H9 (cell line): ENCODE measurements at places on chromosomes 12 and 14.

DNA sequence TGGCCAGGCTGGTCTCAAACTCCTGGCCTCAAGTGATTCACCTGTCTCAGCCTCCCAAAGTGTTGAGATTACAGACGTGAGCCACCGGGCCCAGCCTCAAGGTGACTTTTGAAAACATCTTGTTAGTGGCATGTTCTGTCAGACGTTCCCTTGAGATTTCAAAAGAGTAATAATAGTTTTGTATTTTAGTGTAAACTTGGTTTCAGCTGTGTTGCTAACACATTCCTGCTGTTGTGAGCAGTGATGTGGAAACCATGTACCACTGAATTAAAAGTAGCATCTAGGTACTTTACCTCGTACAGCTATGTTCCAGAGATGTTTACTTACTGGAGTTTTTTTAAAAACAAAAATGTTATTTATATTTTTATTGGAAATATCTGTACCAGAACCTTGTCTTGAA is 111.3 kb downstream of the AEBP2 start:
- DNase-seq, result no peak

DNA sequence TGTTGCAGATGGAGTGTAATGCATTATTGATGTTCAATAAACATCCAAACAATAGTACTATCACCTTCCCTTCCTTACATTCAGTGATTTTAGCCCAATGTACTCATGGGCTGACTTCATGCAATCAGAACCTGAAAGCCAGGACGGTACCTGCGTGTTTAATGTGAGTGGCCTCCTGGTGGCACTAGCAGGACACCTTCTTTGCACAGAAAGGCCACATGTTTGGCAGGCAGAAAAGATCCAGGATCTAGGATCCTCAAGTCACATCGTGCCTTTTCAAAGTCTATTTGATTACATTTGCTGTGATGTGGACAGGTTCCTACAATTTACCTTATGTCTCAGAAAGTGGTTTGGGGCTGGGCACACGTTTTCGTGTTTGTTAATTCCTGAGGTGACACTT is 82.9 kb downstream of the NEDD1 start:
- DNase-seq, result peak; percentile 68

DNA sequence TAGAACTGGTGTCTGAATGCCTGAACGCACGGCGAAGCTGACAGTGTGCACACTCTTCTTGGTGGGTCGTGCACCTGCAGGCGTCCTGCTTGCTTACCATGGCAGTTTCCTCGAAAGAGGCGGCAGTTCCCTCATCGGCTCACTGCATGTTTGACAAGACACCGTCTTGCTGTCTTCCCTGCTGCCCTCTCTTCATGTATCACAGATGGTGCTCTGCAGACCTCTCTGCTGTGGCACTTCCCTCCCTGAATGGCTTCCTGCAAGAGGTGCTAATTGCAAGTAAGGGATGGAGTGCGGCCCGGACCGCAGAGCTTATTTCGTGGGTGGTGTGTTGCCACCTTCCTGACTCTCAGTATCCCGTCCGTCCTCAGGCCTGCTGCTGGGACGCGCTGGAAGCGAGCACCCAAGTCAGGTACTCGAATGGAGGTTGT is 156.7 kb upstream of the RTL1 start:
- no peak for DNase-seq

DNA sequence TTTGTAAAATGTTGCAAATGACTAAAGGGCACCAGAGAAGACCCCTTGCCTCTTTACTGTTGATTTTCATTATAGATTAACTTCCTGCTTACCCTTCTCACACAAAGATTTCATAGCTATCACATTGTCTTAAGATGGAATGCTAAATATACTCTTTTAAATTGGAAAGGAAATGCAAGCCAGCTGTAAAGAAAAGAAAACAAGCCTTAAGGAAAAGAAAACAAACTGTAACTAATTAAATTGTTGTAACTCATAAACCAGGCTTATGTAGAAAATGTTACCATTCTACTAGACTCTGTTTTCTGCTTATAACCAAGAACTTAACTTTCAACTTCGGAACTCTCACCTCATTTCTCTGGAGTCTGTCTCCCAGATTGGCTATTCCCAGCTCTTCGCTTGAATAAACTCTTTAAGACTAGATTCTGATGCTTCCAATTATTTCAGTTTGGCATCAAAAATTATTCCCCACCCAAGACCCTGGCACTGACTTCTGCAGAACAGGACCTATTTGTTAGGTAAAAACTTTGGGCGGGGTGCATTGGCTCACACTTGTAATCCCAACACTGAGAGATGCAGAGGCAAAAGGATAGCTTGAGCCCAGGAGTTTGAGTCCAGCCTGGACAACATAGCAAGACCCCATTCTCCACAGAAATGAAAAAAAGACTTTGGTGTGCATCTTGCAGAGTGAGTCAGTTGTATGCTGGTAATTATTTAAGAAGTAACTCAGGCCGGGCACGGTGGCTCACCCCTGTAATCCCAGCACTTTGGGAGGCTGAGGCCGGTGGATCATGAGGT is 36.6 kb upstream of the CIT start:
- DNase-seq, result no peak

DNA sequence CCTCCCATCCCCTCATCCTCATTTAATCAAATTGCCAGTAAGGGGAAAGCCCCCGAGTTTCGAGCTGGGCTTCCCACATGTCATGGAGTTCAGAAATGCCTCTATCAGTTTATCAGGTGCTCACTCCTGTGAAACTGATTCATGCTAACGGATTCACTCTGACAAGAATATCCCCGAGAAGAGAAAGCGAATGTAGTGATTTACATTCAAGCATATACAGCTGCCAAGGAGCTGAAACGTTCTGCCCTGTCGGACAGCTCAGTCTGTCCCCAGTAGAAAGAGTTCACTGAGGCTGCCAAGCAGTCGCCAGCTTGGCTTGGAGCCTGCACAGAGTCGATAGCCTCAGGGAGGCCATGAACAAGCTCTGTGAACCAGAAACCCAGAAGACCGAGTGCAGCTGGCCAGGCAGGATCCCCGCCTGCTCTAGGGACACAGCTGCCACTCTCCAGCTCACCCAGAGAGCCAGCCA is 88.4 kb downstream of the TMCC3 start:
- no peak for DNase-seq

DNA sequence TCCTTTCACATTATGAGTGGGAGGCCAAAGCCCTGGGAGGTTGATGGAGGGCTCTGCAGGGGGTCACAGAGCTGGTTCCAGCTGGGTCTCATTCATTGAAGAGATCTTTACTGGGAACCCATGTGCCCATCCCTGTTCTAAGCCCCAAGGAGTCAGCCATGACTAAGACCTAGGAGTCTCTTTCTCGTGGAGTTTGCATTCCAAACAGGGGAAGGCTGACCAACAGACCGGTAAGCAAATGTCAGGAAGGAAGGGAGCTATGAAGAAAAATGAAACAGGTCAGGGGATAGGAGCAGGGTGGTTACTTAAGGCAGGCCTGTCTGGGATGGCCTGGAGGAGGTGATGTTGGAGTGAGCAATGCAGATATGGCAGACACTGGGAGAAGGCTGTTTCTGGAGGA is 31.5 kb downstream of the SYNDIG1L start:
- DNase-seq, result no peak

DNA sequence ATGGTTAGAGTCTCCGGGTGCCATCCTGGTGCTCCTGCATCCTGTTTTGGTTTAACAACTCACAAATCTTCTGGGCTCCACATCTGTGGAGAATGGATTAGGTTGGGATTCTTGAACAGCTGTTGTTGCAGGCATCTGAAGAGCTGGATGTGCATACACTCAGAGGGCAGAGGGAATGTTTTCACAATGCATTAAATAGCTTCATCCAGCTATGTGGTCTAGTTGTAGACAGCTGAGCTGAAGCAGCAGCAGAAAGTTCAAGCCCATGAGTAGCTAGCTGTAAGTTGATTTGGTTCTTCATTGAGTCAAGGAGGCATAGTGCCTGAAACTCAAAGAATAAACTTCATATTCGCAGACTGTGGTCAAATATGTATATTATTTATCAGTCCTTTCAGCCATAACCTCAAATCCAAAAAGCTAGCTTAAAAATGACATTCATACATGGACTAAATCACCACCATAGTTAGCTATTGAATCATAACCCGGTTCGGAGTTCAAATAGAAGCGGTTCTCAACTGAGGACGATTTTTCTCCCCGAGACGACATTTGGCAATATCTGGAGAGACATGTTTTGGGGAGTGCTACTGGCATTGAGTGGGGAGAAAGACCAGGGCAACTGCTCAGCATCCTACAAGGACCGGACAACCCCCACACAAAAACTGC is 858 bp upstream of the ANKRD13A start:
- DNase-seq, result no peak

GRCh38 chr14:30210630-30211029 is 283.0 kb upstream of the PRKD1 start:
- DNase-seq, result no peak

GRCh38 chr14:38490273-38490672 is 234.4 kb upstream of the CLEC14A start:
- DNase-seq, result no peak

GRCh38 chr12:27733052-27733656 is 22.5 kb downstream of the MRPS35 start:
- DNase-seq, result no peak

- no peak for DNase-seq
These were observed 26.2 kb downstream of the PLXNC1 start for GRCh38 chr12:94174576-94174975.

GRCh38 chr12:39047539-39048262 is 142.3 kb upstream of the CPNE8 start:
- DNase-seq, result no peak

DNA sequence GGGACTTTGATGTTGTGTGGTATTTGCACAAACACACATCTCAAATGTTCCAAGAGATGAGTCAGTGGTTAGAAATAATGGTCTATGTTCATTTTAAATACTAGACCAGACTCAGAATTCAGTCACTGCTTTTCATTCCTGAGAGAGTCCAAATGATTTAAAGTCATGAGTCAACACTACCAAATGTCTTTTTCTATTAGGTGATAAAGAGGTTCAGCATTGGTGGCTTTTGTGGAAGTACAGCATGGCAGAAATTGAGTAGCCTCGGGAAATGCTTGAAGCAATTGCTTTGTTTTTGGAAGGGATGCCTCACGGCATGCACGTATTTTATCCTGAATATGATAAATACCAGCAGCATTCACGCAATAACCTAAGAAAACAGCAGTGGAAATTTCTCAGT is 115.7 kb downstream of the DIO2 start:
- no peak for DNase-seq

DNA sequence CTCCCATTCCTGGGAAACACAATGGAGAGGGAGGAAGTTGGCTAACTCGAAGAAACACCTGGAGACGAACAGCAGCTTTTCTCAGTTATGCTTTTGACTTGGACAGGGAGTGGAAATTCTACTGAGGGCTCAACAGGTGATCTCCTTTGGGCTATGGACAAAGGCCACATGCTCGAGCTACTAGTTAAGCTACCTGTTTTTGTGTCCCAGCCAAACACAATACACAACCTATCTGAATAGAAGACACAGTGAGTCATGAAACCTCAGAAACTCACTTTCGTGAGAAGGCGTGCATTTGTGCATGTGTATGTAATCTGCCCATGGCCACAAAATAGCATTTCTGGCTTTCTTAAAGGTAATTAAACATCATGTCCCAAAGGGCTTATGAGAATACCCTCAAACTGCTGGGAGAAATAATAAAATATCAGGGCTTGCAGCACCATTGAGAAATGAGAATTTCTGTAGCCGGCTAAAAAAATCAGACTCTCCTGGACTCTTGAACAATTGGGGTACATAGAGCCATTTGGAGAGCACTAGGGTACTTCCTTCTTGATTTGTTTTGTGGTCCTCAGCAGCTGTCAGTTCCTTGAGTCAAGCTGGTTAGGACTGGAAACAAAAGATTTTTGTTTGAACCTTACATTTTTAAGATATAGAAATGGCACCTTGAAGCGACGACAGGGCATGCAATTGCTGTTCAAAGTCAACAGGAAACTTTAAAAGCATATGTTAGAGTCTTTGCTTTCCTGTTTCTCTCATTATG is 85.5 kb upstream of the PTHLH start:
- DNase-seq, result no peak

DNA sequence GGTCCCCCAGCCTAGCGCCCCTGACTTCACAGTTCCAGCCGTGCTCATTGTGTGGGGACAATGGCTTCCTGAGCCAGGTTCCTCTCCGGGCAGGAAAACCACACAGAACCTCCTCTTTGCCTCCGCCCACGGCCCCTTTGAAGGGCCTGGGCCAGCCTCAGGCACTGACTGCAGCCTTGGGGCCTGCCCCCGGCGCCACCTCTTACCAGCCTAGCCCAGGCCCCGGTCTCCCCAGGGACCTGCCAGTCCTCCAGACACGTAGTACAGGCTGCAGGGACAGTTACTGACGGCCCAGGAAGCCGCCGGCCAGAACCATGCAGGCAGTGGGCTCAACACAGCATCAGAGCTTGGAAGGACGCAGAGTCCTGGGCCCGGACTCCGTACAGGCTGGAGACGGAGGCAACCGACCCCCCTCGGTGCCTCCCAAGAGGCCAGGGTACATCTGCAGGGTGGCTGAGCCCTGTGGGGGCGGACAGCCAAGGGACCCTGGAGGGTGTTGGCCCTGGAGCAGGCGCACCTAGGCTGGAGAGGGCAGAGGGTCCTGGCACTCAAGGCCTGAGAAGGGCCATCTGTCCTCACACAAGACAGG is 20.9 kb upstream of the NUDT14 start:
- DNase-seq, result no peak

GRCh38 chr12:55467836-55468235 is 2.1 kb downstream of the OR6C70 start:
- DNase-seq, result no peak

GRCh38 chr12:60194678-60195077 is 598.8 kb downstream of the SLC16A7 start:
- no peak for DNase-seq
